ENCODE measurements at places on chromosomes 2 and 18.

DNA sequence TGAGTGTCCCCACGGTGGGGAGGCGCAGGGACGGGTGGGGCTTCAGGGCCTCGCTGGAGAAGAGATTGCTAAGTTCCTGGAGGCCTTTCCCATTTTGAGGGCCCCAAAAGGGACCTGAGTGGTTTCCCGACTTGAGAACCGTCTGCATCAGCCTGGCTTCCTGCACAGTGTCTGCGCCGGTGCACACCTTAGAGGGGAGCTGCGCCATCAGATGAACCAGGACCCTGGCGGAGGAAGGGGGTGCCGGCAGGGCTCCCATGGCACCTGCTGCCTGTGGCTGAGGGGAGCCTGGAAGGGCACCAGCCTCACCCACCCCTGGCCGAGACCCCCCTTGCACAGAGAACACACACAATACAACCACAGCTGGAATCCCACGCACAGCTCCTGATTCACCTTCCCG, 465.1 kb upstream of the MYT1L start:
- DNase-seq: no peak

DNA sequence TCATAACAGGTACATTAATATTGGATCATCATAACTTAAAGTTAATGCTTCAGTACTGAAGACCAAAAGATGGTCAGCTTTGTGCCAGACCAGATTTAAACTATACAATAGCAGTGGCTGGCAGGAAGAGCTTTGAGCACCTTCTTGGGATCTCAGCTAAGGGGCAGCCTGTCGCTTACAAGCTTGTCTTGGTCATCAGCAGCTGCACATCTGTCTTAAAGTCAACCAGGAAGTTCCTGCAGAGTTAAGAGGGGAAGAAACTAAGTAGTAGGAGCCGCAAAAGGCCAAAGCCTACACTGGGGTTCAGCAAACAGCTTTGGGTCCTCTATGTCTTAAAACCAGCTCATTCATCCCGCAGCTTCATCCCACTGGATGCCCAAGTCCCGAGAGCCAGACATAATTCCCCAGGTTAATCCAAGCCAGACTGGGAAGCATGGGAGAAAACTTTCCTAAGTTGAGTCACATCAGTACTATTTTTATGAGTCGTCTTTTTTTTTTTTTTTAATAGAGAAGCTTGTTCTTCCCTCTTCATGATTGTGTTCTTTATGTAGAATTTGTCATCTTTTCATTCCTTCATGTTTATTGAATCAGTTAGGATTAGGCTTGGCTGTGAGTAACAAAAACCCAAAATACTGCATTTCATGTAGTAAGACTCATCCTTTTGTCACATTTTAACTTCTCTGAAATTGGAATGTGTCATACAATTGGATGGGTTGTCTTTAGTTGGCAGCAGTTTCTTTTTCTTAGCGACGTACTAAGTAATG, 59.3 kb downstream of the SERTAD2 start:
- no peak for DNase-seq

DNA sequence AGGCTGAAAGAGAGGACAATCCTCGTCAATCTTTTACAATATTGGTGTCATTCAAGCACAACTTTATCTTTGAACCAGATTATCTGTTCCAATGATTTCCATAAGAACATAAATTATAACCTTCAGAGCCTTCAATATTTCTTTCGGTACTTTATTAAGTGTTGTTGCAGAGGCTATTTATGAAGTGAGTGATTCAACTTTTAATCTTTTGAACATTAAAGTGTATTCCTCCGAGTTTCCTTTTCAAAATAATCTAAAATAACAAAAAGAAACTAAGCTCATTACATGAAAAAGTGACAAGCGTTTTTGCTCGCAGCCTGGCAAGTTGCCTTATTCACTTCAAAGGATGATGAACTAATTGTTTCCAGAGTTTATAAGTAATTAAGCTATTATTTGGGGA, 149.0 kb downstream of the MEIS1 start:
- DNase-seq: no peak

GRCh38 chr2:67839242-67839641, 223.6 kb downstream of the C1D start:
- DNase-seq: no peak

- DNase-seq: peak; percentile 87
Observed at GRCh38 chr2:188291617-188292347, at the start of gene GULP1. TSS of gene GULP1 (plus strand) at chr2:188291874. CDS start at chr2:188477703, 185,829 bp downstream.

GRCh38 chr2:178191511-178191910, 2.8 kb upstream of the OSBPL6 start:
- no peak for DNase-seq

DNA sequence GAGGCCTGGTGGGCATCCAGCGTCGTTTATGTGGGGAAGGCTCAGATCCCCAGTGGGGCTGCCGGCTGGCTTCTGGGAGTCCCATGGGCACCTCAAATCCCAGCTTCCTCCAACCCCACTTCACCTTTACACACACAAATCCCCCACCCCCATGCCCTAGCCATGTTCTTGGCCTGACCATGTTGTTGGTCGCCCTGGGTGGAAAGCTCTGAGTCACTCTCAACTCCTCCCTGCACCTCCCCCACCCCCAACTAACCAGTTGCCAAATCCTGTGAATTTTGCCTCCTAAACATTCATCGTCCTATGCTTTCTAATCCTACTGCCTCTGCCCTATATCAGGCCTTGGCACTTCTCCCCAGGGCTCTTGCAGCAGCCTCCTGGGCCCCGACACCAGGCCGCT, 6.4 kb downstream of the TNS1 start:
- DNase-seq: peak; percentile 72

DNA sequence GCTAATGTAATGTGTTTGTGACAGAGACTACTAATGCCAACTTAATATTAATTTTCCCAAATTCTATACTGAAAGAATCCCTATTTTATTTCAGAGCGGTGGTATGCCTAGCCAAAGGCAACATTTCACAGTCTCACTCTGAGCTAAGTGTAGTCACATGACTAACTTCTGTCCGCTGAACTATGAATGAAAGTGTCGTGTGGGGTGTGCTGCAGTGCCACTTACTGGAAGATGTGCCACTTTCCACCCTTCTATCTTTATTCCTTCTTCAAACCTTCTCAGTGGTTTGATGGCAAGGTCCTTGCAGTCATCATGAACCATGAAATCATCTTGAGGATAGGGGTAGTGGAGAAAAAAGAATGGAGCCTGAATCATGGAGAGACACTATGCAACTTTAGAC, 47.3 kb upstream of the C1D start:
- DNase-seq: no peak

- peak; percentile 70 for DNase-seq
Observed at GRCh38 chr2:96359310-96359709, 23.7 kb downstream of the NCAPH start.
